ENCODE measurements at places on chromosomes 4 and X. TPM values are rescaled to one million over a fixed set of nuclear protein-coding genes. Genes with fewer than 3 reads are reported as not detected.
A peak's percentile ranks its signal among the peaks of the same experiment; 100 is the strongest.

GRCh38 chr4:128284317-128284716 is 3.3 kb downstream of the PGRMC2 start:
- DNase-seq: no peak

- no peak for DNase-seq
Observed at GRCh38 chrX:24372021-24372763, 11.8 kb downstream of the SUPT20HL1 start.

FAM9B gene
- total RNA-seq: not detected

SH3D19 gene
- total RNA-seq: 136 TPM

GRCh38 chrX:115036029-115036428 is 18.6 kb upstream of the IL13RA2 start:
- DNase-seq: no peak

- DNase-seq: no peak
Observed at GRCh38 chrX:69150281-69150960, 14.8 kb downstream of the PJA1 start.

GRCh38 chrX:22690116-22690515 is 309.6 kb upstream of the DDX53 start:
- DNase-seq: no peak

DNA sequence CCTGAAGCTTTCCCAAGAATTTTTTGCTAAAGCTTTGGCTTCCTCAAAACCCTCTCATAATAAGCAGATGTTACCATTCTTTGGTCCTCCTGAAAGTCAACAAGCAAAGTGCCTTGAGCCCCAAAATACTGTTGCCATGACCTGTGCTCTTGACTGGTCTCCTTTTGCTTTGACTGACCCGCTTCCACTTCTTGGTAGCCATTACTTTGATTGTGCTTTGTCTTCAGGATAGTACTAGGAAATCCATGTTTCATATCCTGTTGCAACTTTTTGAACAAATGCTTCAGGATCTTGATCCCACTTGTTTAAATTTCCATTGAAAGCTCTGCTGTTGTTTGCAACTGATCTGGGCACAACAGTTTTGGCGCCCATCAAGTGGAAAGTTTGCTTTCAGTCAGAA is 6.9 kb upstream of the OTOP1 start:
- no peak for DNase-seq

GRCh38 chrX:88613338-88613737 is 133.7 kb upstream of the CPXCR1 start:
- DNase-seq: no peak

DNA sequence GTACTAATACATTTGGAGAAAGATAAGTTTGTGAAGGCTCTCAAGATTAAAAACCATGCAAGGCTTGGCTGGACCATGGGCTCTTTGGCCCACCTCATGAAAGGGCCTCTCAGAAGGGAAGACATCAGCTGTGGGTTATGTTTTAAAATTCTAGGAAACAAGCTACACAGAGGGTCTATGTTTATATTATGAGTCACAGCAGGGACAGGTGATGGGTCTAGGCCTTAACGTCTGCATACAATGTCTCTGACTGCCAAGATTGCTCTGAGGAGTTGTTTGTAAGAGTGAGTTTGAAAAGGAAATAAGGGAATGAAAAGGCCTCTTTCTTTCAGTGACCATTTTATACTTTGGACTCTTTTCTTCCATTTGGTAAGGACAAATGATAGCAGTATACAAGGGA is 77.0 kb upstream of the ARMCX2 start:
- DNase-seq: no peak

CPZ gene
- total RNA-seq: 6.3 TPM

HMX1 gene
- not detected for total RNA-seq

DNA sequence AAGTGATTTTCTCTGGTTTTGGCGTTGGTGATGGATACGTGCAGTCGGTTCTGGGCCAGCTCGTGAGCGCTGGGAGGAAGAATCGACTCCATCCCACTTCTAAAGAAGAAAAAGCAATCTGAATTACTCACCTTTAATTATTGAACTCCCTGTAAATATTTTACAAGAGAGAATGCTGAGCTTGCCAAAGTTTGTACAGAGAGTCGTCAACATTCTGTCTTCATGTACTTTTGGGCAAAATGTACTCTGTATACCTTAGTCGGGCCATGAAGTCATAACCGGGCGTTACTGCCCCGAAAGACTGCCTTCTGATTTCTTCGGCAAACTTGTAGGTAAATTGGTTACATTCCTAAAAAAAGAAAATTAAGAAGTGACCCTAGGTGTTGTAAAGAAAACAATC is 5.5 kb downstream of the PNPLA4 start:
- DNase-seq: no peak

ANAPC10 gene
- 13.6 TPM for total RNA-seq

MFSD8 gene
- total RNA-seq: 23.7 TPM

- no peak for DNase-seq
Observed at GRCh38 chr4:169033660-169034059, 23.6 kb upstream of the CBR4 start.

- DNase-seq: no peak
Observed at GRCh38 chr4:25818371-25818871, 44.4 kb downstream of the SEL1L3 start.

- peak; percentile 82 for DNase-seq
Observed at GRCh38 chrX:16123222-16123786, at the start of gene GRPR. Gene GRPR, plus strand, starts transcription at chrX:16123565. Its CDS starts 389 bp downstream, at chrX:16123954.

GRCh38 chr4:68904786-68905185 is 46.8 kb downstream of the UGT2A3 start:
- DNase-seq: no peak

PTCHD1 gene
- total RNA-seq: 1.6 TPM

DNA sequence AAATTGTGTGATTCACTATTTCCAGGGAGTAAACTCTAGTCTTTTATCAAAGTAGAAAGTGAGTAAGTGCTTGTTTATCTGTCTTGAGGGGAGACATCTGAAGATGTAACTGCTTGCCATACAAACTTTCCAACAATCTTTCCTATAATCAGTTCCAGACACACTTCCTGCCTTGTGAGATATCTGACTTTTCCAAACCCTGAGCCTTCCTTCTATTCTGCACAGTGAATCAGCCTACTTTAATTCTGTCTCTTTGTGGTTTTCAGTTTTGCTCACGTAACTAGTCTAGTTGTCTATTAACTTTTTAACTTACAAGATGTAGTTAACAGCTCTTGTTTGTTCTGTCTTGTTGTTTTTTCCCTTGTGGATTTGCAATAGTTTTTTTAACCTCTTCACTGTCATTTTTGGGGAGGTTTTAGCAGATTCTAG is 947.8 kb downstream of the C4orf33 start:
- no peak for DNase-seq

COX7B2 gene
- total RNA-seq: not detected

DNA sequence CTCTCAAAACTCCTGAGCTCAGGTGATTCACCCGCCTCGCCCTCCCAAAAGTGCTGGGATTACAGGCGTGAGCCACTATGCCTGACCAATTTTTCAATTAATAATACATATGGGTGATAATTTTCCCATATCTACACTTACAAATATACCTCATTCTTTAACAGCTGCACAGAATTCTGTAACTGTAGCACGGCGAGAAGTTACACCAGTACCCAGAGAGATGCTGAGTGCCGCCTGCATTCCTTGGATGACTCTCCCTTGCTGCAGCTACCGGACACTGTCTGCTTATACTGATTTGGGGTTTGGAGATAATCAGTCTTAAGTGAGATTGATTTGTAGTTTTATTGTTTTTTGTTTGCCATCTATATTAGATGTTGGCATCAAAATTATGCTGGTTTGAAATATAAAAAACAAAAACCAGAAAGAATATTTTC is 5.8 kb downstream of the TIFA start:
- DNase-seq: no peak

AR gene
- total RNA-seq: 15.9 TPM

DNA sequence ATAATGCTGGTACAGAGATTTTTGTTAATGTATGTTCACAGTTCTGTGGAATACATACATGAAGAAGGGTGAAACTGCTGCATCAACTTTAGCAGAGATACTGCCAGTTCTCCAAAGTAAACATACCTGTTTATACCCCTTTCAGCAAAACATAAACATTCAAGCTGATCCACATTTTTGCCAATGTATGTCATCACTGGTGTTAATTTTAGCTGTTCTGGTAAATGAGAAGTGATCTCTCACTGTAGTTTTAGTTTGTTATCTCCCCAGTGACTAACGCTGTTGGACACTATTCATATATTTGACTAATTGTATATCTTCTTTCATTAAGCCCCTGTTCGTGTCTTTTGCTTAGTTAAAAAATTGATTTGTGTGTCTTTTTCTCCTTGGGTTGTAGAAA is 82.0 kb downstream of the HAUS3 start:
- DNase-seq: no peak

- peak; percentile 34 for DNase-seq
Observed at GRCh38 chr4:94758141-94758699, 465 bp downstream of the BMPR1B start.

UGT2A1 gene
- total RNA-seq: not detected

DCLK2 gene
- total RNA-seq: 14.0 TPM

DNAJB14 gene
- total RNA-seq: 50.8 TPM

ATOH1 gene
- not detected for total RNA-seq

GRCh38 chr4:70895811-70896491 is 6.2 kb upstream of the MOB1B start:
- no peak for DNase-seq

GRCh38 chr4:15366721-15367120 is 61.1 kb upstream of the C1QTNF7 start:
- DNase-seq: no peak

DNA sequence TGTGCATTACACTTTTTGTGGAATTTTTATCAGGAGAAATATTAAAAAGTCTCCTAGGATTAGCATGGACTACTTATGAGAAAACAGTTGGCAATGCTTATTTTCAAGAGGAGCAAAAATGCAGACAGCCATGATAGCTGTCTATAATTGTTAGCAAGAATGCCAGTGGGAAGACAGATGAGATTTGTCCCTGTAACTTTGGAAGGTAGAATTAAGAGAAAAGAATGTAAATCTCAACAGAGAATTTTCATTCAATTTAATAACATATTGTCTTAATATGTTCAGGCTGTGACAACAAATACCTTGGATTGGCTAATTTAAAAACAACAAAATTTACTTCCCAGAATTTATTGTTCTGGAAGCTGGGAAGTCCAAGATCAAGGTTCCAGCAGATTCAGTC is 349.2 kb downstream of the IQCM start:
- no peak for DNase-seq

DNA sequence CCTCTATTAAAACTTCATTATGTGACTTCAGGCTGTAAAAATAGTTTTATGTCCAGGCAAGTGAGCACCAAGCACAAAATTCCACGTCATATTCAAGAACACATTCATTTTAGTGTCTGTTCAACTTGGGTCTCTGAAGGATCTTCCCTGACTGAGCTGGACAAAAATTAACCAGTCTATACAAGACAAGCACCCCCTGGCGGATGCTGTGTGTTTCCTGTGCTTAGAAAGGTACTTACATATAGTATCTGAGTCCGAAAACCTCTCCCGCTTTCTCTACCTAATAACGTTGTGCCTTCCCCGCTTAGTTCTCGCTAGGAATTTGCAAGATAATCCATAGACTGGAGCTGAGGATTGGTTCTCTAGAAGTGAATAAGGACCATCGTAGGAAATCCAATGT is 2214.5 kb upstream of the TENM3 start:
- no peak for DNase-seq

DNA sequence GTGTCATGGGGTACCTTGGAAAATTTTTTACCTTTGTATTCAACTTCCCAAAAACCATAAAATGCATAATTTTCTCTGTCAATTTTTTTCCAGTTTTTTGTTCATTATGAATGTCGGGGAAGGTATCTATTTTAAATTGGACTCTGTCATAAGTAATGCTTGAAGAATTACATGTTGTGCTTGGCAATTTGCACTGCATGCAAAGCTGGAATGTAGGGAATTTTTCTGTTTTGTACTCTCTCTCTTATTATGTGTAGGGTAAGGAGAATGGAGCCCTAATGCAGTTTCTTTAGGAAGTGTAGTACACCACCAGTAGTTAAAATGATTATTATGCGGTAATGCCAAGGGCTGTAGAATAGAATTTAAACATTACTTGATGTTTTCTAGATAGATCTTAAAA is 137.7 kb upstream of the LIMCH1 start:
- no peak for DNase-seq

- DNase-seq: no peak
Observed at GRCh38 chrX:119638725-119639471, 32.7 kb upstream of the NKRF start.

CENPC gene
- 17.3 TPM for total RNA-seq

GRCh38 chr4:54668014-54668611 is 10.4 kb downstream of the KIT start:
- no peak for DNase-seq

DNA sequence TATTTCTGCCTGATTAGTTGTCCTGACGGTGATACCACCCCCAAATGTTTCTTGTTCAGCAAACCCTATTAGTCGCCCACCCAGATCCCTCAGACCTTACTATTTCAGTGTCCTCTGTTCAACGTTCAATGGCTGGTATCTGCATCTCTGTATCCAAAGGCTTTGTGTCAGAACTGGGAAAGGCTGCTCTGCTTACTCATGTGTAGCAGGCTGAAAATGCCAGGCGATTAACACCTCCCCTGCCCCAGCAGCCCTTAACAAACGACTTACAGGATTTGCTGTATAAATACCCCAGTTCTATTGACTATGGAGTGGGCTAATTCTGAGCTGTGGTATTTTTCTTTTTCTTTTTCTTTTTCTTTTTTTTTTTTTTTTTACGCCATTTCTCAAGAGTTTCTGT is 415.0 kb downstream of the ZNF674 start:
- DNase-seq: no peak

DNA sequence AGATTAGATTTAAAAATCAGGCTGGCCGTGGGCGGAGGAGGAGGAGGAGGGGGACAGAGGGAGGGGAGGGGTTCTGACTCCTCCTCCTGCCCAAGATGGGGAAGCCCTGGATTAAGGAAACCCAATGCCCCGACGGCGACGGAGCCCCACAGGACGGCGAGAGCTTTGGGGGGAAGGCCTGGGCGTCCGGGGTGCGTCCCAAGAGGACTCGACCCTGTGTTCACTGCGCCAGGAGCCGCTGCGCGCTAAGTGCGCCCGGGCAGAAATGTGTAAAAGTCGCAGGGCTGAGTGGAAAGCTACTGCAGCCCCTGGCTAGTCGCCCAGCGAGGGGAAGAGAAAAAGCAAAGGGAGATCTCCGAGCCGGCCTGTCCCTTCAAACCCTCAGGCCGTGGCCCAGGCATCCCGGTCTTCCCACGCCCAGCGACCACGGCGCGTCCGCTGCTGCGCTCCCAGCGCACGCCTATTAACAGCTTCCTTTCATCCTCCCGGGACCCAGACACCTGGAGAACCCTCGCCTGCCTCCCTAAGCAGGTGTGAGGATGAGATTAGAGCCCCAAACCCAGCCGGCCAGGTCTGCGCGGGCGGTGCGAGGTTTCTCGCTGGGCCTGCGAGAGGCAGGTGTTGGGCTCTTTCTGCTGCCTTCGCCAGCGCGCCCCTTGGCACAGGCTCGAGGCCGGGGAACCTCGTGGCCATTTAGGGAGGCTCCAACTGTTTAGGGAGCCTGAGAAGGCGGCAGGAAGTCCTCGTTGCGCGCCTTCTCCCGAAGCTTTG is 1.4 kb upstream of the RPS6KA3 start:
- DNase-seq: peak; percentile 25

GRCh38 chrX:107576392-107576791 is 51.9 kb upstream of the PRPS1 start:
- no peak for DNase-seq

ADAM29 gene
- total RNA-seq: not detected
